Caco-2 (cell line): ENCODE measurements at places on chromosomes 5 and 9. TPM values are rescaled to one million over a fixed set of nuclear protein-coding genes. Genes with fewer than 3 reads are reported as not detected.

GRCh38 chr9:110626101-110626829 is 42.3 kb upstream of the MUSK start:
- no peak for DNase-seq

DNA sequence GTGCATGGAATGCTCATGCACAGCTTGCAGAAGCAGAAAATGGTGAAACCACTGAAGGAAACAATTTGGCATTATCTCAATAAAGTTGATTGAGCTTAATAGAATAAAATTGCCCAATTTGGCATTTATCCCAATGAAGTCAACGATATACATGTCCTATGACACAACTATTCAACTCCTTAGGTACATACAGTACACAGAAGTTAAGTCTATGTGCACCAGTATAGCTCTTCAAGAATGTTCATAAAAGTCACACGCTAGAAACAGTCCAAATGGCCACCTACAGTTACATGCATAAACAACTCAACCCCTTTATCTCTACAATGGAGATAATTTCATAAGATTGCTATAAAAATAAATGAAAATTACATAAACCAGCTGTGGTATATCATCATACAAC is 184.5 kb downstream of the DENND1A start:
- no peak for DNase-seq

DNA sequence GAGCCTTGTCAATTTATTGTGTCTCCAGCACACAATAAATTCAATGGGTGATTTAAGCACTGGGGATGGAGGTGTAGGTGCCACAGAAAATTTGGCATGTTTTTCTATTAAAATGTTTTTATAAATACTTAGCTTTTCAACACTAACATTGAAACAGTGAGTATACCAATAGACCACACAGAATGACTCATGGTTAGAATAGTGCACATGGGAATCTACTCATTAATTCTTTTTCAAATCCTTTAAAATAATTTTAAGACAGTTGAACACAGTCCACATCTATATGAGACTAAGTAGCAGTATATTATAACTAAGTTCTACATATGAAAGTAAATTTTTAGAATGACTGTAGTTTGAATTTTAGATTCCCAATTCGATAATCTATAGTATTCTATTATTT is 67.1 kb downstream of the LNPEP start:
- DNase-seq = no peak

The CLIC3 gene
- total RNA-seq = 4.5 and 4.7 TPM in 2 replicates
